ENCODE measurements at places on chromosomes 4 and X. TPM values are rescaled to one million over a fixed set of nuclear protein-coding genes. Genes with fewer than 3 reads are reported as not detected.

FAM114A1 gene
- total RNA-seq: 75.6 TPM

DNA sequence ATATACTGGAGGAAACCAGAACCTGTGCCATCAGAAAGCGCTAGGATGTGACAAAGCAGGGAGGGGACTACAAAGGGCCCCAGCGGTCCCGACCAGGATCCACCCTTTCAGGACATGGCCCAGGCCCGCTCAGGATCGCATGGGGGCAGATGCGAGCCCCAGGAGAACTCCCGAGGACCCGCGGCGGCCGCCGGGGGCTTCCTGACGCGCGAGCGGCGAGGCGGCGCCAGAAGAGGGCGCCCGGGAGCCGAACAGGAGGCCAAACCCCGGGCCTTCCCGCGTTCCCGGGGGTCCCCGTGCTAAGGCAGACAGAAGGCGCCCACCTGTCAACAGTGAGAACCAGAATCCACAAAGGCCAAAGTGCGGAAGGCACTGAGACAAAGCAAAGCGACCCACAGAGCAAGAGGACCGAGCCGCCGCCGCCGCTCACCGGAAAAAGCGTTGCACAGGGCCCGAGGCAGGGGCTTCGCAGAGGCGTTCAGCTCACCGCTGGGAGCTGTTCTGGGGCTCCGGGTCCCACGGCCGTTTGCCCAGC is 7.3 kb upstream of the OPN1LW start:
- no peaks in the 10 kb centered on the region for H3K36me3 ChIP-seq
- no peaks in the 10 kb centered on the region for H3K4me1 ChIP-seq
- H3K27me3 ChIP-seq: no peaks in the 10 kb centered on the region
- peak; percentile 81 for DNase-seq
- no peak overlapping the region for H3K27ac ChIP-seq

CPLX1 gene
- total RNA-seq: 3.9 TPM

GRCh38 chr4:175071123-175071522 is 153.0 kb downstream of the ADAM29 start:
- no peaks in the 10 kb centered on the region for H3K36me3 ChIP-seq
- no peak overlapping the region for H3K27ac ChIP-seq
- no peak overlapping the region for H3K4me3 ChIP-seq
- DNase-seq: no peak
- no peaks in the 10 kb centered on the region for H3K27me3 ChIP-seq
- H3K4me1 ChIP-seq: no peaks in the 10 kb centered on the region

DNA sequence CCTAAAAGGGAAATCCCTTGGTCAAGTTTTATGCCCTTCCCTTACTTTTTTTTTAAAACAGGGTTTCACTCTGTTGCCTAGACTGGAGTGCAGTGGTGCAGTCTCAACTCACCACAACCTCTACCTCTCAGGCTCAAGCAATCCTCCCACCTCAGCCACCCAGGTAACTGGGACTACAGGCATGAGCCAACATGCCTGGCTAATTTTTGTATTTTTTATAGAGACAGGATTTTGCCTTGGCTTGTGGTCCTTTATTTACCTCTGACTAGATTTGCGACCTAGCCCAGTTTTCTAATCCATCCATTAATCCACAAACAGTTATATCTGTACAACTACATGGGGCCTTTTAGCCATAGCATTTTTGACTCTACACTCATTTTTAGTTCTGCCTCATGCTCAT is 23.7 kb downstream of the CDS1 start:
- no peaks in the 10 kb centered on the region for H3K27me3 ChIP-seq
- no peaks in the 10 kb centered on the region for H3K36me3 ChIP-seq
- no peak for DNase-seq
- H3K4me1 ChIP-seq: no peaks in the 10 kb centered on the region
- H3K4me3 ChIP-seq: no peak overlapping the region

DNA sequence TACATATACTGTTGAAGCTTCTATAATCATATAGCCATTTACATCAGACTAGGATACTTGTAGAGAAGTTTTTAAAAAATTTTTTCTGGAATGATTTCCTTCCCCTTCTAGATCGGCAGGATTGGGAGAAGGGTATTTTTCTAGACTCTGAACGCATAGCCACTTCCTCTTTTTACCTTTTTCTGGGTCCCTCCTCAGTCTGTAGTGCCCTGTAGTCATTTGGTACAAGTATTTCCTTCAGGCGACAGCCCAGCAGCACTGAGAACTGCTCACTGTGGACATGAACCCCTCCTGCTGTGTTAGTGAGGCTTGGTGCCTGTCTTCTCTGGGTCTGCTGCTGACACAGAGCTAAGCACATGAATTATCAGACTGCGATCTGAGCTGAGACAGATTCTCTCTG is 255.4 kb downstream of the ARHGAP10 start:
- no peaks in the 10 kb centered on the region for H3K36me3 ChIP-seq
- H3K27me3 ChIP-seq: no peaks in the 10 kb centered on the region
- DNase-seq: no peak

DNA sequence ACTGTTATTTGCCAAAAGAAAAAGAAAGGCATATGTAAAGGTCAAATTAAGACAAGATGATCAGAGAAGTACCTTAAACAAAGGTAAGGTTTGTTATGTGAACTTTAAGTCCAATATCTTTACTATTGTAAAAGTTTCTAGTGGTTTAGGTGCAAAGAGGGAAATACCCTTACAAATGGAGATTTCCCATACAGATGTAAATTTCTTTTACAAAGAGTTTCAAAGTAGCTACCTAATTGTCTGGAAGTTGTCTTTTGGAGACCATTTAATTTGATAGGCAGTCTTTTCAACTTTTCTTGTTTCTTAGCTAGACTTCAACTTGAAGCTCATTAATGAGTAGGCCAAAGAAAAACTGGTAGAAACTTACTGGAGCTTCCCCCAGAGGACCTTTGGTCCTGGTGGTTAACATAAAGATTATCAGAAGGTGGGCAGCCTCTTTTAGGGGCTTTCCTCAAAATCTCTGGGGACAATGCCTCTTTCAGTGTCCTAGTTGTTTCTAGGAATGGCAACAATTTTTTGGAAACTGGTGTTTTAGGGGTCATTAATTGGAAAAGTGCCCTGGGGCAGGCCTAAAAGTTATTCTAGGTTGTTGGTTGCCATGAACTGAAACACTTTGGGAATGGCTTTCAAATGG is 297.3 kb downstream of the GUCY2F start:
- no peaks in the 10 kb centered on the region for H3K4me1 ChIP-seq
- H3K27me3 ChIP-seq: no peaks in the 10 kb centered on the region
- H3K27ac ChIP-seq: no peak overlapping the region
- H3K4me3 ChIP-seq: no peak overlapping the region

GRCh38 chr4:141391293-141391692 is 170.6 kb downstream of the ZNF330 start:
- H3K4me1 ChIP-seq: no peaks in the 10 kb centered on the region
- no peak overlapping the region for H3K4me3 ChIP-seq
- no peaks in the 10 kb centered on the region for H3K27me3 ChIP-seq
- H3K27ac ChIP-seq: no peak overlapping the region

- no peak overlapping the region for H3K27ac ChIP-seq
- H3K4me1 ChIP-seq: no peaks in the 10 kb centered on the region
- no peak overlapping the region for H3K4me3 ChIP-seq
- no peaks in the 10 kb centered on the region for H3K36me3 ChIP-seq
- no peaks in the 10 kb centered on the region for H3K27me3 ChIP-seq
Observed at GRCh38 chr4:31366041-31366440, 645.9 kb downstream of the PCDH7 start.

DNA sequence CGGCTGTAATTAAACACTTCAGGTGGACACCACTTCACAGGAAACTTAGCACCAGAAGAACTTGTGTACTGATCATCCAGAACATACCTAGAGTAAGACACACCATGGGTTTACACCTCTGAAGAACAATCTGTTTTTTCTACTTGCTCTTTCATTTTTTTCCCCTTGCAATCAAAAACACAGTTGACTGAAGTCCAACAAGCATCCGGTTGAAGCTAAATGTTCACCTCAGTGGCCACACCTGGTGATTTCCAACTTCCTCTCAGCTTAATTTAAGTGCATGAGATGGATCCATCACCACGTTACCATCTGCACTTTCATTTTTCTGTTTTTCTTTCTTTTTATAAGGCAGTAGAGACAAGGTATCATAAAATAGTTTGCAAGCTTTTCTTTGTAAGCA is 4.9 kb upstream of the TXK start:
- H3K27me3 ChIP-seq: no peaks in the 10 kb centered on the region
- H3K4me1 ChIP-seq: no peaks in the 10 kb centered on the region
- H3K36me3 ChIP-seq: no peaks in the 10 kb centered on the region
- H3K27ac ChIP-seq: no peak overlapping the region
- H3K4me3 ChIP-seq: no peak overlapping the region

- DNase-seq: peak; percentile 19
- H3K27ac ChIP-seq: no peak overlapping the region
- no peaks in the 10 kb centered on the region for H3K36me3 ChIP-seq
- H3K4me3 ChIP-seq: peak overlapping the region; percentile 36
Observed at GRCh38 chrX:139691493-139691842, 16.5 kb downstream of the MCF2 start.

RBM47 gene
- 4.2 TPM for total RNA-seq

DNA sequence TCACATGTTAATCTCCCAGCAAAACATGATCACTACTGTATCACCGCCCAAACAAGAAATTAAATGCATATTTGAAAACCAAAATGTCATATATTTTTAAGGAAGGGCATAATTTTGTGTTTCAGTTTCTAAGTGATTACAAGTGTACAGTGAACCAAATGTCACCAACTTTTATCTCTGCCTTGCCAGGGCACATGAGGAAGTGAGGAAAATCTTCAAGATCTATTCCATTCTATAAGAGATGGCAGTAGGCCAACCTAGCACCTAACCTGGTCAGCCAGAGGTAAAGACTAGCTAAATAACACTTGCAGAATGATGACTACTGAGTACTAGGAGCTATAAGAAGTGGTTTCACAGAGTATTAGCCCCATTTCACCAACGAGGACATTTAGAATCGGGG is 107.2 kb downstream of the ATP11C start:
- no peaks in the 10 kb centered on the region for H3K36me3 ChIP-seq
- H3K27ac ChIP-seq: no peak overlapping the region
- H3K4me3 ChIP-seq: no peak overlapping the region
- H3K4me1 ChIP-seq: peaks cover 2% of the 10 kb centered on the region
- no peaks in the 10 kb centered on the region for H3K27me3 ChIP-seq
- no peak for DNase-seq

BEX5 gene
- total RNA-seq: 11.7 TPM

- H3K4me3 ChIP-seq: no peak overlapping the region
- H3K27me3 ChIP-seq: no peaks in the 10 kb centered on the region
- H3K27ac ChIP-seq: no peak overlapping the region
- no peak for DNase-seq
- H3K4me1 ChIP-seq: no peaks in the 10 kb centered on the region
Observed at GRCh38 chr4:177967328-177967727, 525.1 kb upstream of the AGA start.

DNA sequence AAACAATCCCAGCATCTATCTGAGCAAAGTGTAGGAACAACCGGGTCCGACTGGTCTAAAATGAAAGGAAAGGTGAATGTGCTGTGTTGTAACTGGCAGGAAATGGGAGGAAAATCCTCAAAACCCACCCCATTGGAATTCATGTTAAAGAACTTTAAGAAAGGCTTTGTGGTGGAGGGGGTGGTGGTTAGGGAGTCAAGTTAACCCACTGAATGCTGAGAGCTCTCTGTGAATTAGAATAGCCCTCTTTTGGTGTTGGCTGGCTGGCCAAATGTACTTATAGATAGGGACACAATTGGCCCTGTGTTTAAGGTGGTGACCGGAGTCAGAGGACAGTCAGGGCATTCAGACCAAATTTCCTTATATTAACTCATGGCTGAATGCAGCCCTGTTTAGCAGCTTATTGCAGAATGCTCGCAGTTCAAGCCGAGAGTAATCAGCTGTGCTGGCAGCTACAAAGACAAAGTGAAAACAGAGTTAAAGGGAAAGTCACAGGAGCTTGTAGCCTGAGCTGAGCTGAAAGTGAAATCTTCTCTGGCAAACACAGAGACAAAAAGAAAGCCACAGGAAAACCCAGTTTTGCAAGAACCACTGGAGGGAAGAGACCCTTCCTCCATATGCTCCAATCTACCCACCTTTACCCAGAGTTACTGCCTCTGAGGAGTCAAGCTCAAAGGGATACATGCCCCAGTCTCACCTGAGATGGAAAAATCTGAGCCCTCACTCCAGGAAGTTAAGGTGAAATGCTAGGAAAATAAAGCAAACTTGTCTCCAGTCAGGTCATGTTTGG is 38.5 kb upstream of the UGT2B7 start:
- no peaks in the 10 kb centered on the region for H3K4me1 ChIP-seq
- no peaks in the 10 kb centered on the region for H3K36me3 ChIP-seq
- H3K27ac ChIP-seq: no peak overlapping the region

DNA sequence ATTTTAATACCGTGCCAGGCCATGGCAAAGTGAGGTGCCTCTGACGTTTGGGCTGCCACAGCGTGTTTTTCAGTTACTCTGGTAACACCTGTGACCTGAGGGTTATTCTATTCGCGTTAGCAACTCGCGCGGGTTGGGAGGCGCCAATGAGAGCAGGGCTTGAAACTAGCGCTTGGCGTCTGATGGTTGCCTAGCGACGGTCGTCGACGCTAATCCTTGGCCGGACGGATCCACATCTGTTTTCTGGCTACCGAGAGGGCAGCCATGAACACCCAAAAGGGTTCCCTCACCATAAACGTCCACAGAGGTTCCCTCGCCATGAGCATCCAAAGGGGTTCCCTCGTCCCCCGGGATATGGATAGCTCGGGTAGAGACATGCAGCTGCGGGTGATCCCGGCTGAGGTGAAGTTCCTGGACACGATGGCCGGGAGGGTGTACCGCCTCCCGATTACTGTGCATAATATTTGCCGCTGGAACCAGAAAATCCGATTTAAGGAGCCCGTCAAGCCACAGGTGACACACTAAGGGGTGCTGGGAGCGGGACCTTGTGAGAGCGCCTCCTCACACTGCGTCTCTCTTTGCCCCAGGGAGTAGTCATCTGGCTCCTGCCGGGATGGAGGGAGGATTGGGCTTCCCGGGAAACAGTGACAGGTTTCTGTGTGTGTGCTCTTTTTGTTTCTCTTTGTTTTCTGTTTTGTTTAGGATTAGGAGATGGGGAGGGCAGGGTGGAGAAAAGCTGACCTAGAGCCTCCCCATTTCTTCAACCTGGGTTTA is at the start of gene CFAP47:
TSS of gene CFAP47 (plus strand) at position 199 of the 774 bp plus-strand sequence. CDS start at position 265, 66 bp downstream.
- no peak within 1 kb of the TSS for H3K27ac ChIP-seq
- no peaks in the 10 kb centered on the region for H3K36me3 ChIP-seq
- H3K4me3 ChIP-seq: no peak within 1 kb of the TSS
- H3K27me3 ChIP-seq: no peaks in the 10 kb centered on the region

KLHL34 gene
- not detected for total RNA-seq

GRCh38 chr4:162706632-162707031 is 460.1 kb downstream of the NAF1 start:
- no peaks in the 10 kb centered on the region for H3K27me3 ChIP-seq
- no peaks in the 10 kb centered on the region for H3K36me3 ChIP-seq
- no peaks in the 10 kb centered on the region for H3K4me1 ChIP-seq
- DNase-seq: no peak
- H3K4me3 ChIP-seq: no peak overlapping the region

DNA sequence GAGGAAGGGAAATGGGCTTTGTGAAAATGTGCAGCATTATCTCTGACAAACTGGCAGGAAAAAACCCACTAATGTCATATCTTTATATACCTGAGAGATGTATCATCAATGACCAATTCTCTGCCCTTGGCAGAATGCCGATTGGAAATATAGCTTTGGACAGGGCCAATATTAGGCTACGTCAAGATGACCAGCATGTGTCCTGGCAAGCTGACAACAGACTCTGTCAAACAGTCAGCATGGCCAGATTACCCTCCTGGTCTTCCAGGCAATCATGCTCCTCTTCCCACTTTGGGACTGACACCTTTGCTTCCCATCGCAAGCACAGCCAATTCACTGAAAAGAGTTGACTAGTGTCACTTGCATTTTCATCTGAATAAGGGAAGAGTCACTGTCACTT is 57.0 kb downstream of the SORBS2 start:
- no peaks in the 10 kb centered on the region for H3K27me3 ChIP-seq
- no peak overlapping the region for H3K27ac ChIP-seq

GRCh38 chr4:154877110-154877760 is 96.2 kb downstream of the RBM46 start:
- no peak for DNase-seq
- H3K4me1 ChIP-seq: no peaks in the 10 kb centered on the region
- no peaks in the 10 kb centered on the region for H3K27me3 ChIP-seq
- H3K27ac ChIP-seq: no peak overlapping the region
- no peaks in the 10 kb centered on the region for H3K36me3 ChIP-seq
- H3K4me3 ChIP-seq: no peak overlapping the region
